ENCODE measurements at places on chromosomes 4 and X. TPM values are rescaled to one million over a fixed set of nuclear protein-coding genes. Genes with fewer than 3 reads are reported as not detected.
A peak's percentile ranks its signal among the peaks of the same experiment; 100 is the strongest.

DNA sequence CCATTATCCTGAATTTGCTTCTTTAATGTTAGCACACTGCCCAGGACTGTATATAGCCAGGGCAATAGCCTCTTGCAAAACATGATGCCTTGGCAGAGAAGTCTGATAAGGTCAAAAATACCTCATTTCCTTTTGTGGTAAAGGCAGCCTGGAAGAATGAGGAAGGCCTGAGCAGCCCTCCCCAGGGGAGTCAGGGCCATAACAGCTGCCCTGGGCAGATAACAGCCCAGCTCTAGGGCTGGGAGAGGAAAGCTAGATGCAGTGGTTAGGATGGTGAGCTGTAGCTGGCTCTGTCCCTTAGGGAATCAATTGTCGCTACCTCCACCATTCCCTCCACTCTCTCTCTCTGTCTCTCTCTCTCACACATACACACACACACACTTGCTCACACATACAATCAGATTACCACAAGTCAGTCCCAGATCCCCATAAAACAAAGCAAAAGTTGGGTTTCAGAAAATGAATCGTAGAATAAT lies 29.2 kb downstream of the EFHC2 start:
- H3K4me1 ChIP-seq = peaks cover 9% of the 10 kb centered on the region
- H3K27me3 ChIP-seq = no peaks in the 10 kb centered on the region
- no peak overlapping the region for H3K4me3 ChIP-seq
- H3K36me3 ChIP-seq = no peaks in the 10 kb centered on the region
- peak; percentile 55 for DNase-seq

Gene NAT8L
- 0.73 TPM for total RNA-seq

Gene POU3F4
- total RNA-seq = not detected

DNA sequence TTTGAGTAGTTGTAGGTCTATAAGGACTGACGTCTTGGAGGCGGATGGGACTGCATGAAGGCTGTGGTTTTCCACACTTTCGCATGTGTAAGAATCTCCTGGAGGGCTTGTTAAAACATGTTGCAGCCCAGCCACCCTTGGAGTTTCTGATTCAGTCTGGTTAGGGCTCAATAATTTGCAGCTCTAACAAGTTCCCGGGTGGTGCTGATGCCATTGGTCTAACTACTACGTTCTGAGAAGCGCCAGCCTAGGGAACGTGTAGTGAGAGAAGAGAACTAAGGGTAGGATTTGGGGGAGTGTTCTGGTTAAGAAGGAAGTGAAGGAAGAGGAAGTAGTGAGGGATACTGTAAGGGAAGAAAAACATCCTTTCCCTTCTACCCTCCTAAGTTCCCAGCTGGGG lies 138.9 kb downstream of the LARP7 start:
- H3K27me3 ChIP-seq = no peaks in the 10 kb centered on the region
- H3K36me3 ChIP-seq = no peaks in the 10 kb centered on the region
- no peak overlapping the region for H3K4me3 ChIP-seq
- no peaks in the 10 kb centered on the region for H3K4me1 ChIP-seq
- no peak for DNase-seq

DNA sequence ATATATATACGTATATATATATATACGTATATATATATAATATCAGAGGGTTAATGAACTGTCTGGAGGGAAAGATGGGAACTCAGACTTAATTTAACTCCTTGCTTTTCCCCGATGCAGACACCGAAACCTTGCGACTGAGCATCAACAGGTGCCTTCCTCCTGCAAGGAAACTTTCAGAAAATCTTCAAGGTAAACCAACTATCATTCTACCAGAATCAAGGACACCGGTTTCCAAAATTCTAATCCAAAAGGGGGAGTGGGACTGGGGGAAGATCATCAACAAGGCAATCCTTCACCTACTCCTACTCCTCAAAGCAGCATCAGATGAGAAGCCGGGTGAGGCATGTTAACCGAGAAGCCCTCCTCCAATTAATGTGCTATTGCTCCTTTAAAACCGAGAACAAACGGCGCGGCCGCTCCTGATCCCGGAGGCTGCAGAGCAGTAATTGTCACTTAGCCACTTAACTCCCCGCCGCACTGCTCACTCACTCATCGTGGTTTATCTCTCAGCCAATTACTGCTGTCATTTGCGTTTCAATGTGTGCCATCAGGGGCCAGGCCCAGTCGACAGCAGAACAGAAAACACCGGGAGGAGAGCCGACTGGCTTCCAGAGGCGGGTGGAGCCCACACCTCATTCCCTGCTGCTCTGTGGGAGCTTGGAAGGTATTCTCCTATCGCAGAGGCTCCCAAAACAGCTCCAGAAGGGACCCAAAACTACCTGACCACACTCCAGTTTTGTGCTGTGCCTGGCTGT lies 61.7 kb downstream of the MAML3 start:
- DNase-seq = peak; percentile 43
- H3K4me1 ChIP-seq = peaks cover 71% of the 10 kb centered on the region
- H3K27me3 ChIP-seq = no peaks in the 10 kb centered on the region
- H3K36me3 ChIP-seq = no peaks in the 10 kb centered on the region
- H3K27ac ChIP-seq = peak overlapping the region; percentile 61

Measured in stomach (tissue), 19 donors.